ENCODE measurements at places on chromosomes 13 and 19.
A peak's percentile ranks its signal among the peaks of the same experiment; 100 is the strongest.

DNA sequence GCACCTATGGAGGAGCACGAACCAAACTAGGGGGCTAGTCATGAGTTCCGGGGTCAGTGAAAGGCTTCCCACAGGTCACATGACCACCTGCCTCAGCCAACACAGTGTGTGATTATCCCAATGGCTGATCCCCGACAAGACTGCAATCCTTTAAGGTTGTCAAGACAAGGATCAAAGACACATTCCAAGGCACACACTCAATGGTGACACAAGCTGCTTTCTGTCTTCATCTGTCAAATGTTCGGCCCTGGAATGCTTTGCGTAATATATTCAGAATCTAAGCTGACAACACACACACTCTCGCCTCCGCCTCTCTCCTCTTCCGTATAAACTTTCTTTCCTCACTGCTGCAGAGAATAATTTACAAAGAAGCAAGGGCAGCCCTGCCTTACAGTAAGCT lies 11.7 kb downstream of the RANBP3 start:
- no peak for DNase-seq

GRCh38 chr19:14150041-14150769 lies 13.8 kb upstream of the ASF1B start:
- no peak for DNase-seq

DNA sequence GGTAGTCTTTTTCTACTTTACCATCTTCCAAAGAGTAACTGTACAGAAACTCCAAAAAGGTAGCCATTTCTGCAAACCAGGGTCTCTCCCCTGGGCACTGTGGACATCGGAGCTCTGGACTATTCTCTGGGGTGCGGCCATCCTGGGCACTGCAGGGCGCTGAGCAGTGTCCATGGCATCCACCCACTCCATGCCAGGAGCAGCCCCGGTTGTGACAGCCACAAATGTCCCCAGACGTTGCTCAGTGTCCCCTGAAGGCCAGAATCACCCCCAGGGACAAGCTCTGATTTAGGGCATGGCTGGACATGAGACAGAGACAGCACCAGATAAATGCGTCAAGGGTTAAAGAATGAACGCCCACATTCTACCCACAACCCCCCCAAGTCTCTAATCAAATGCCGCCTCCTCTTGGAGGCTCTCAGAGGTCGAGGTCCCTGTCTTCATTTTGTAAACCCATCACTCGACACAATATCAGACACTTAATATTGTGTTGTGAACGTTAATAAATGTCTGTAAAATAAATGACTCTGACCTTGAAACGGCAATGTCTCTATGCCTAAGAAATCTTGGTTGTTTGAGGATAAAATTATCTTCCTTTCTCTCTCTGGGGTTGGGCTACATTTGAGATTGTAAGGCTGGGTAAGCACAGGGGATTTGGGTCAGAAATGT lies 8.9 kb downstream of the GNG7 start:
- no peak for DNase-seq

DNA sequence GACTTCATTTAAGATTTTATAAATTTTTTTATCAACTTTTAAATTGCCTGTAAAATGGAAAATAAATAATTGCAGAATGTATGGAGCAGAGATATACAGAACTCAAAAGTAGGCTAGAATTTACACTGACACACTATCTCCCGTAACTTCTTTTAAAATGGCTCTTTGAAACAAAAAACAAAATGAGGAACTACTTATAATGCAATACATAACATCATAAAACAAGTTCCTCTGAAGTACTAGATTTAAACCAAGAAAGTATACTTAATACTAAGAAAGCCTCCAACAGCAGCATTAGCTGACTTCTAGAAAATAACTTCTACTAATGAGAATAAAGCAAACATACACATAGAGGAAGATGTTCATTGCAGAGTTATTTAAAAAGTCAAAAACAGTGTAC lies 17.0 kb downstream of the RBM26 start:
- no peak for DNase-seq

GRCh38 chr19:35958660-35959039 lies 22.5 kb downstream of the LRFN3 start:
- DNase-seq: no peak

GRCh38 chr13:23583491-23583890 lies 13.3 kb downstream of the TNFRSF19 start:
- DNase-seq: no peak

GRCh38 chr19:16521715-16522289 lies 20.4 kb downstream of the CHERP start:
- DNase-seq: no peak

GRCh38 chr19:49559443-49559842 lies 20.9 kb downstream of the NOSIP start:
- no peak for DNase-seq

GRCh38 chr19:3655402-3656072 lies 28.9 kb upstream of the CACTIN start:
- no peak for DNase-seq

DNA sequence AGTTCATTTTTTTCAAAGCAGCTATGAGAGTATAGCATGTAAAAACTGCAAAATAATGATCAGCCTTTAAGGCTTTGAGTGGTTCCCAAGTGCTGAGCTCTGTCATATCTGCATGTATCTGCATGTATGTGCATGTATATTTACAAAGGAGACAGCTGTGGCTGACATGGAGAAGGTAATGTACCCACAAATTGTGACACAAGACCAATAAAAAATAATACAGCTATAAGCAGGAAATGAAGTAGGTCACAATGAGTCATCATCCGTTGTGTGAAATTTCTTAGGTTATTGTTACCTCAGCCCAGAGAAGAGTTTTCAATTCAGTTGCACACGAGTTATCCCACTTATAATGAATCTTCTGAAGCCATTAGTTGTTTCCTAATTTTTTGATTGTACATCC lies 60.9 kb upstream of the MED4 start:
- no peak for DNase-seq

DNA sequence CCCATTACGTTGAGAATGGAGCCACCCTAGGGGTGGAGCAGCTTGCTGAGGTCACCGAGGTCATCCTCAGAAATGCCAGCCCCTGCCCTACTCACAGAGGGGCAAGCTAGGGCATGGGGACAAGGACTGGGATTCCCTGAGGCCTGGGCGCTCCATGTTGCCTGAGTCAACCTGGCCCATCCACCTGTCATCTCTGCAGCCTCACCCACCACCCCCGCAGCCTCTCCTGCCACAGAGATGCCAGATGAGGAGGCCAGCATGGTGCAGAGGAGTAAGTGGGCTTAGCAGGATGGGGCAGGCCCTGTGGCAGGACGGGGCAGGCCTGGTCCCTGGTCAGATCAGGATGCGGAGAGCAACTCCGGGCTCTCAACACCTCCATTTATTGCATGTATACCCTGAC lies 9.5 kb downstream of the NKPD1 start:
- no peak for DNase-seq

GRCh38 chr19:30263830-30264381 lies 108.3 kb upstream of the ZNF536 start:
- DNase-seq: no peak

DNA sequence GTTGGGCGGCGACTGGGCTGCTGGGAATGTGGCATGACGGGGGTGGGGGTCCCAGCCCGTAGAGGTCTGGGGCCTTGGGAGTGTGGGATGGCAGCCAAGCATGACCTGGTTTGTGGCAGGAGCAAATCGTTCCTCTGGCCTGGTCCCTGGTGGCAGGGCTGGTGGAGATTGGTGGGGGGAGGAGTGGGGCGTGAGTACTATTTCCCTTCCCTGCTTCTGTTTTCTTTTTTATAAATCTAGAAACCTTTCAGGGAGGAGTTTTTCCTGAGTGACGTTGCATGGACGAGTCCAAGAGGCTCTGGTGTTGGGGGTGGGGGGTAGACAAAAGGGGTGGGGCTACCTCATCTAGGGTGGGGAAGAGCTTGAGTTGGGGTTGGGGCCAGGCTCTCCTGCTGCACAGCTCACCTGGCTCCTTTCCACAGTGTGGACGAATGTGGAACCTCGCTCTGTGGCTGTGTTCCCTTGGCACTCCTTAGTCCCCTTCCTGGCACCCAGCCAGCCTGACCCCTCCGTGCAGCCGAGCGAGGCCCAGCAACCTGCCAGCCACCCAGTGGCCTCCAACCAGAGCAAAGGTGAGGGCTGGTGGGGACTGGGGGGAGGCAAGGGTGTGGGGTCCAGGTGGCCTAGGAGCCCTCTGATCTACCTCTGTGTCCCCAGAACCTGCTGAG lies 15.4 kb upstream of the PRR19 start:
- DNase-seq: no peak

DNA sequence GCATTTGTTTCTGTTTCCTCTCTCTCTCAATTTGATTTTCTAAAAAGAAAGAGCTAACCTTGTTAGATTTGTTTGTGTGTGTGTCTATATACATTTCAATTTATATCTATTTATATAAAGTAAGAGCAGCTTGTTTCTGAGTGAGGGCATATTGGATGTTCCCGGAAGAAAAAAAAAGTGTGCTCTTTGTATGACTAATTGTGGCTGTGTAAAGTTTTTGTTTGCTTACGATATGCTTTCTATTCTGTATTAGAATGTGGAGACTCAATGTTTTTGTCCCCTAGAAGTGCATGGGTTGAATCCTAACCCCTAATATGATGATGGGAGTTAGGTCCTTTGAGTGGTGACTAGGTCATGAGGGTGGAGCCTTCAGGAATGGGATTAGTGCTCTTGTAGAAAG lies 66.6 kb upstream of the C1QTNF9B start:
- no peak for DNase-seq

- no peak for DNase-seq
Observed at GRCh38 chr19:55777528-55777927, 8.6 kb downstream of the RFPL4AL1 start.

- no peak for DNase-seq
Observed at GRCh38 chr19:12985049-12985776, 10.1 kb upstream of the NFIX start.

DNA sequence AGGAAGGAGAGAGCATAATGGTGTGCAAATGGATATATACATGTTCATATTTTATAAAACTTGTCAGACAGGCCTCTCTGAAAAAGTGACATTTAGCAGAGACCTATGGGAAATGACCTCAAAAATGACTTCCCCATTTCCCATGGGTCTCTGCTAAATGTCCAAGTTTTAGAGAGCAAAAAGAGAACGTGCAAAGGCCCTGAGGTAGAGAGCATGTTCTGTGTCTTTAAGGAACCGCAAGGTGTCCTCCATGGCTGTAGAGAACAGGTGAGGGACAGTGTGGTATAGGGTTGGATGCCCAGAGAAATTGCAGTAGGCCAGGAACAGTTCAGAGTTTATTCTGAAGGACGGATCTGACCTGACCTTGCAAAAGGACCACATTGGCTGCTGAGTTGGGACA lies 113.2 kb upstream of the RNF113B start:
- no peak for DNase-seq

DNA sequence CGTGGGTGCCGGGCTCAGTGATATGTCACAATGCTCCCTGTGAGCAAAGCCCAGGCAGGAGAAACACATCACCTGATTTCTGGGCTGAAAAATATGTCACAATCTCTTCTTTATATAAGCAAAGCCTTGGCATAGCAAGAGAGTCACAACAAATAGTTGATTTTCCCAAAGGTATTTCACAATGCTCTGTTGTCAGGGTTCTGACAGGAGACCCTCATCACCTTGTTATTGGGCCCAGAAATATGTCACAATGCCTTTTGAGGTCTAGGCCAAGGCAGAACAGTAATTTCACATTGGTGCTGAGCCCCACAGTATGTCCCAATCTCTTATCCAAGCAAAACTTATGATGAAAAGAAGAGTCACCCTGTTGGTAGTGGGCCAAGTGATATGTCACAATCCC lies 125.7 kb downstream of the ZNF675 start:
- no peak for DNase-seq

- DNase-seq: no peak
Observed at GRCh38 chr13:33345842-33346241, 60.3 kb upstream of the STARD13 start.

- DNase-seq: no peak
Observed at GRCh38 chr19:49328741-49329140, 3.8 kb upstream of the SLC6A16 start.

DNA sequence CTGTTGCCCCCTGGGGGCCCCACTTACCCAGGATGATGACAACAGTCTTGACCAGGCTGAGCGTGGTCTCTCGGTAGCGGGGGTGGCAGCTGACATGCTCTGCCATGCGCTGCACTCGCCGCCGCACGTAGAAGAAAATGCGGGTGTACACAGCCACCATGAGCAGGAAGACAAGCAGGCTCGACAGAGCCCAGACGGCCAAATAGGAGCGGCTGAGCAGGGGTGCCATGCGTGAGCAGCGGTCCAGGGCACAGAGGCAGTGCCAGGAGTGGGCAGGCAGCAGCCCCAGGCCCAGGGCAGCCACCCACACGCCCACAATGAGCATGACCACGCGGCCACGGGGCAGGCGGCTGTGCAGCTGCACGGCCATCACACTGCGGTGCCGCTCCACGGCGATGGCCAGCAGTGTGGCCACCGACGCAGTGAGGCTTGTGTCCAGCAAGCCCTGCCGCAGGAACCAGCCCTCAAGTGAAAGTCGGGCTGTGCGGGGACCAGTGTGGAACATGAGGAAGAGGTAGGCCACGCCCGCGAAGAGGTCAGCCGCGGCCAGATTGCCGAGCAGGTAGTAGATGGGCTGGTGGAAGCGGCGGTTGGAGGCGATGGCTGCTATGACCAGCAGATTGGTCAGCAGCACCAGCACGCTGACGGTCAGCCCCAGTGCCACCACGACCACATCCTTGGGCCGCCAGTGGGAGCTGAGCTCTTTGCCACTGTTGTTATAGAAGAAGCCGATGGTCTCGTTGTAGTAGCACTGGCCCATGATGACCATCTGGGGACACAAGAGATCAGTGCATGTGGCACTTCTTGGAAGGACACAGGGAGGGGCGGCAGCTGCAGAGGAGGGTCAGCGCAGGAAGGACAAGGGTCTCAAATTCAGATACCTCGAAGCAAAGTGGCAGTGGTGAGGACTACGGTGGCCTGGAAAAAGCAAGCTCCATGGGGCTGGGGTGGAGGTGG lies 1.2 kb downstream of the LPAR2 start:
- no peak for DNase-seq

DNA sequence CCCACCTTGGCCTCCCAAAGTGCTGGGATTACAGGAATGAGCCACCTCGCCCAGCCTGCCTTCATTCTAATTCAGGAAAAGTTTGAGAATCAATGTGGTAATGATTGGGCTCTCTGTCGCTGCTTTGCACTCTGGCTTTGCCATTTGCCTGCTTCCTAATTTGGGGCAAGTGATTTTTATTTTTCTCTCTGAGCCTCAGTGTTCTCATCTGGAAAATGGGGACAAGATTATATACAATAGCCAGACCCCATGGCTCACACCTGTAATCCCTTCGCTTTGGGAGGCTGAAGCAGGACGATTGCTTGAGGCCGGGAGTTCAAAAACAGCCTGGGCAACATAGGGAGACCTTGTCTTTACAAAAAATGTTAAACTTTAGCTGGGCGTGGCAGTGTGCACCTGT lies 3.8 kb downstream of the RYR1 start:
- no peak for DNase-seq

GRCh38 chr19:35963514-35963913 lies 27.3 kb downstream of the LRFN3 start:
- peak; percentile 69 for DNase-seq

DNA sequence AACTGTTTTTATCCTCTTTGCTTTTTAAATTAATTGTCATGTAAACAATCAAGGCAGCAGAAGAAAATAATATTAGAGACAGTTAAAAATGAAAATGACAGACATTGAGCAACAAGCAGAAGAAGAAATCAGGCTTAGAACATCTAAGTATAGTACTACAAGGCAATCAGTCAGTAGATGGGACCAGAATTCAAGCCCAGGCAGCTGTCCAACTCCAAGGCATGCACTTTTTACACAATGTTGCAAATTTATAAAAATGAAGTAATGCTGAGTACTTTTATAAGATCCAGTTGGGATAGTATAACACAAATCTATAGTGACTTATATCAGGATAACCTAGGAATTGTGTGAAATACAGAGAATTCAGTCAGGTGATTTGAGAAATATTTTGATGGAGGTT lies 2815.8 kb downstream of the PCDH9 start:
- DNase-seq: no peak

GRCh38 chr19:49056101-49056901 lies 1.2 kb downstream of the CGB7 start:
- peak; percentile 65 for DNase-seq
